ENCODE measurements at places on chromosomes 1 and 21.

GRCh38 chr1:8161546-8162105 is 135.5 kb upstream of the ERRFI1 start:
- no peak for DNase-seq

DNA sequence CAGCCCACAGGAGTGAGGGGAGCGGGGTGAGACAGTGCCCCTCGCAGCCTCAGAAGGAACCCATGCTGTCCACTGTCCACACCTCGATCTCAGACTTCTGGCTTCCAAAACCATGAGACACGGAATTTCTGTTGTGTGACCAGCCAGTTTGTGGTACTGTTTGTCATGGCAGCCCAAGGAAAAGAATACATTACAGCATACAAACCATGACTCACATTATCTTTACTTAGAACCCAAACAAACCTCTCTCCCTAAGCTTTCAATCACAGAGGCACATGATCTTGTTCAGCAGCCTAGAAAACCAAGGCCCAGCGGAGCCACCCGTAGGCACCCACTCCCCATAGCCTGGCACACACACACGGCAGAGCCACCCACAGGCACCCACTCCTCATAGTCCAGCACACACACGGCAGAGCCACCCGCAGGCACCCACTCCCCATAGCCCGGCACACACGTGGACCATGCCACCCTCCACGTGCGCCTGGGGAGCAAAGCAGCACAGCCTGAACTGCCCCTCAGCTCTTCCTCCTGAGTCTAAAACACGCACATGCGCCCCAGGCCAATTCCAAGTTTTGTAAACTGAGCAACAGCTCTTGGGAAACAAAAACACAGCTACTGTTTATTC is 458 bp upstream of the KRTAP10-4 start:
- no peak for DNase-seq

GRCh38 chr1:15954316-15954715 is 21.6 kb downstream of the ZBTB17 start:
- no peak for DNase-seq

GRCh38 chr1:154861607-154862094 is 8.4 kb downstream of the KCNN3 start:
- DNase-seq = no peak

GRCh38 chr1:80154176-80154575 is 1147.6 kb upstream of the ADGRL4 start:
- DNase-seq = no peak

GRCh38 chr21:42467140-42467983 is 28.7 kb downstream of the RSPH1 start:
- no peak for DNase-seq
